NCI-H1436 treated with DMSO at 0.1 percent for 48 hours (cell line): ENCODE measurements at places on chromosomes 4 and X.

- no peak for DNase-seq
Observed at GRCh38 chr4:65661471-65661870, 8.8 kb downstream of the EPHA5 start.

DNA sequence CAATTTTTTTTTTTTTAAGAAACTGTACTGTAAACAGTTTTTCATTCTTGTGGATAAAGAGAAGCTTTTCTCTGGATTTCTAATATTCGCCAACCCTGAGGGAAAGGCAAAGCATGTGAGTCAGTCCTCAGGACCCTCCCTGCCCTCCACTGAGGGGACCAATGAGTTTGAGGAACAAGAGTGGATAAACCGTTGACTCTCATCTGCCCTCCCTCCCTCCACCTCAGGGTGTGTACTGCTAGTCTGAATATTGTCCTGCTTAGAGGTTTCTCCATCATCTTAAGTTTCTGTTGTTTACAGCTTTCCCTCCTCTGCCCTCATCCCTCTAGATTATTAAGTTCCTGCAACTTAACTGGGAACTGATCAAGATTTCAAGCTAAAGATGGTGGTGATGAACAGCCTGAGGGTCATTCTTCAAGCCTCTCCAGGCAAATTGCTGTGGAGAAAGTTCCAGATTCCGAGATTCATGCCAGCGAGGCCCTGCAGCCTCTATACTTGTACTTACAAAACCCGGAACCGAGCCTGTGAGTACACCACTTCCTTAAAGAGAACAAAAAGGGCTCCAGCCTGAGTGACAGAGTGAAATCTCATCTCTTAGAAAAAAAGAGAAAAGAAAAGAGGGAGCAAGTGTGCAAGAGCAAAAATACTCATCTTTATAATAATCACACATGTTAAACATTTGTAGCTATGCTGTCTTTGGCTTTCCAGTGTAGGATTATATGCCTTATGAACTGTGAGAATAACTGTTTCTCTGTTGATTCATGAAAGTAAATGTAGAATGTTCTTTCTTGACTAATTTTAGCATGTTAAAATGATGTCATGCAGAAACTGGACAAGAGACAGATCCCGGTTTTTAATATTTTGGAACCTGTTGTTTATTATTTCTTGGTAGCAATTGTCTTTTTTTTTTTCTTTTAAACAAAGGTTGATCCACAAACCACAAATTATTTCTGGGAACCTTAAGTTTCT is 11.9 kb downstream of the CA5B start:
- DNase-seq, result no peak

- no peak for DNase-seq
Observed at GRCh38 chrX:97529536-97530200, 646.0 kb downstream of the RPA4 start.

- DNase-seq, result no peak
Observed at GRCh38 chrX:108216405-108216804, 124.8 kb downstream of the ATG4A start.

- no peak for DNase-seq
Observed at GRCh38 chrX:39931529-39932282, 166.1 kb downstream of the BCOR start.

GRCh38 chr4:87193958-87194675 is 26.3 kb downstream of the KLHL8 start:
- DNase-seq, result no peak

GRCh38 chr4:106985830-106986229 is 50.3 kb downstream of the DKK2 start:
- no peak for DNase-seq

GRCh38 chr4:158005021-158005420 is 167.8 kb downstream of the GASK1B start:
- DNase-seq, result no peak

DNA sequence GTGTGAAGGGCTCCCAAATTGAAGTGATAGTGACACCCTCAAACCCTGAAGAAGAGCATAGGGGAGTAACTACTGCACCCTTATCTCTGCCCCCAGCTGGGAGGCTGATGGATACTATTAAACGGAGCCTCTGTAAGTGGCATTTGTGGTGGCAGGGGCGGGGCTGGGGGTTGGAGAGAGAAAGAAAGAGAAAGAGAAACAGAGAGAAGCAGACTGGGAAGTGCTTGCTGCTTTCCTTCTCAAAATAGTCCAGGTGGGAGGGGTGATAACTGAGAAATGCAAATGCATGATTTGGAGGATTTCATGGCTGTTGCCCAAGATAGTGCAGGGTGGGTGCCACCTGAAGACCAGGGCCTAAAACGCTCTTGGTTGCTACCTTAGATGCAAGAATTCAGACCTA is 253.5 kb upstream of the GATB start:
- DNase-seq, result no peak

DNA sequence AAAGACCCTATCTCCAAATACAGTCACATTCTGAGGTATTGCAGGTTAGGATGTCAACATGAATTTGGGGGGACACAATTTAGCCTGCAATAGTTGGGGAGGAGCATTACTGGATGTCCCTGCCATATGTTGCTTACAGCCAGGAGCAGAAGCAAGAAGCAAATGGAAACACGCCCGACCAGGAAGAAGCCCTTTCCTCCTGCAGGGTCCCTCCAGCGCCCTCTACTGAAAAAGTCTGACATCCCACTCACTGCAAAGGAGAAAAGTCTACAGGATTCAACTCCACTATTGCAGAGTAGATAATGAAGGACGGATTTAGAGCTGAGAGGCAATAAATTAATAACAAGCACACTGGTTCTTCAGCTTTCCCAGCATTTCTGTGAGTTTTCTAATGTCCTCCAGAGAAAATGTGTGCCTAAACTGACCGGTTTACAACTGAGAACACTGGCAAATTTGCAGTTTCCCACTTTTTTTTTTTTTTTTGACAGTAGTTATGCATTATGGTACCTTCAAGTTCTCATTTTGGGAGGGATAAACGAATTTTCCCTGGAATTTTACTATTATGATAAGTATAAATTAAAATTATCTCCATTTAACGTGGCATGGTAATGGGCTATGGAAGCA is 31.7 kb downstream of the COQ2 start:
- peak; percentile 22 for DNase-seq

GRCh38 chr4:75004755-75005668 is 72.1 kb downstream of the PARM1 start:
- DNase-seq, result no peak

- no peak for DNase-seq
Observed at GRCh38 chr4:22897520-22898108, 204.9 kb downstream of the GBA3 start.

- no peak for DNase-seq
Observed at GRCh38 chr4:183348706-183349659, 26.8 kb upstream of the CLDN24 start.

GRCh38 chrX:41275661-41276609 is 58.0 kb upstream of the DDX3X start:
- DNase-seq, result no peak

DNA sequence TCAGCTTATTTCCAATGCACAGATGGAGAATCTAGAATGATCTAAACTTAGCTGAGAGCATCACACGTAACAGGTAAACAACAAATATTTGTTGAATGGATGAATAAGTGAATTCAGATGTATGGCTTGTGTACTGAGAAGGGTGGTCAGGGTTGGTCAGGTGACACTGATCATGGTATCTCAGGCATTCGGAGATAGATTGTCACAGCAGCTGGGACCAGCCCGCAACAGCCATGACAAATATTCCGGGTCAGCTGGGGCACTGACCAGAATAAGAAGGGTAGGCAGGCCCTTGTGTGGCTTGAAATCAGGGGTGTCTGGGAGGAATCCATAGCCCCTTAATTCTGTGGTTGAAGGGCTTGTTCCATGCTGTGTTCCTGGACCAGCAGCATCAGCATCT is 159.4 kb upstream of the ARX start:
- DNase-seq, result no peak

- DNase-seq, result no peak
Observed at GRCh38 chrX:9037296-9037695, 3.4 kb upstream of the FAM9B start.

- DNase-seq, result no peak
Observed at GRCh38 chrX:41933546-41933945, 10.2 kb upstream of the CASK start.

- no peak for DNase-seq
Observed at GRCh38 chrX:24566240-24566639, 80.9 kb downstream of the PCYT1B start.

- no peak for DNase-seq
Observed at GRCh38 chr4:93957186-93957585, 128.6 kb downstream of the ATOH1 start.

GRCh38 chr4:8287343-8288280 is 18.1 kb downstream of the HTRA3 start:
- no peak for DNase-seq

DNA sequence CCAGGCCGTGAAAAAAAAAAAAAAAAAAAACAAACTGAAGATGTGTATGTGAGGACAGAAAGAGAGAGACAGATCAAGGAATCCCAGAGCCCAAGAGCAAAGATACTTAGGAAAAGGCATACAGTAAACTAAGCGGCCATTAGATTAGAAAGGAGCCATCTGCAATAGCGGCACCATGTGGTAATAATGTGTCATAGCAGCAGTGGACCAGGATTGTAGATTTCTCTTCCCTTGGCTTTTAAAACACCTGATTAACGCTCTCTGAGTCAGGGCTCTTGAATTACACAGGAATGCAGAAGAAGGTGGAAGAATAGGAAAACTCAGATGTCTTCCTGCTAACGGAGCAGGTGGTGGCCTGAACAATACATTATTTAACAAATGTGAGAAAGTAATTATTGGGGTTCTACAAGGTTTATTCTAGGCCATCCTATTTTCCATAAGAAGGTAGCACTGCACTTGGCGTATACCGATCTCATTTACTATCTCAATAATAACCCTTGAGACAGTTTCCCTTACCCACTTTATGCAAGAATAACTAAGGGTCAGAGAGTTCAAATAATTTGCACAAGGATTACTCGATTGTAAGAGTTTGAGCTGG is 182.7 kb downstream of the KCNIP4 start:
- DNase-seq, result no peak

GRCh38 chr4:169054879-169055278 is 44.8 kb upstream of the CBR4 start:
- no peak for DNase-seq

DNA sequence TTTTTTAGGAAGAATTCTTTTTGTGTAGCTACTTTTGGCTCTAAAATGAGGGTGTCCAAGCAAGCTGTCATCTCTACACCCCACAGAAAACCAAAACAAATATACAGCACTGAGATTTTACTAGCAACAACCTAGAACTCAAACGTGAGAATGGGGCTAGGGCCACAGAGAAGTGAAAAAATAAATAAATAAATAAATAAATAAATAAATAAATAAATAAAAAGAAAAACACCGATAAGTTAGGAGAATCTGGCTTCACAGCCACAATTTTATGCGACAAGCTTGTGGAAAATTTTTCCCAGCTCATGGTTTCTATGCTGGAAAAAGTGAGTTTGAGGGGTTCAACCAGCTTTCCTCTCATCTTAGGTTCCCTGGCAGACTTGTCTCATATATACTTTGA is 324.6 kb upstream of the TACR3 start:
- DNase-seq, result no peak

DNA sequence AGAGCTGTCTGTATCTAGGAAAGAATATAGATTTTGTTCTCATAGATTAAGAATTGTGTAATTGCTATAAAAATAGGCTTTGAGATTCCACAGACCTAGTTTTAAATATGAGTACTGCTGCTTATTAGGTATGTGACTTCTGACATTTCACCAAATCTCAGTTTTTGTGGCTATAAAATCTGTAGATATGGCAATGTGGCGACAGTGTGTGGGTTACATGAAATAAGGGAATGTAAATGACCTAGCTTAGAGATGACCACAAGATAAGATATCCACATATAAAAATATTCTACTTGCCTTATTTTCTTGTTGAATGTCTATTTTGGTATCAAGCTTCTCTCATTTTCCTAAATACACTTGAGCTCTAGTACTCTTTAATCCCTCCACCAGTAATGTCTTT is 193.8 kb downstream of the UNC5C start:
- DNase-seq, result no peak

DNA sequence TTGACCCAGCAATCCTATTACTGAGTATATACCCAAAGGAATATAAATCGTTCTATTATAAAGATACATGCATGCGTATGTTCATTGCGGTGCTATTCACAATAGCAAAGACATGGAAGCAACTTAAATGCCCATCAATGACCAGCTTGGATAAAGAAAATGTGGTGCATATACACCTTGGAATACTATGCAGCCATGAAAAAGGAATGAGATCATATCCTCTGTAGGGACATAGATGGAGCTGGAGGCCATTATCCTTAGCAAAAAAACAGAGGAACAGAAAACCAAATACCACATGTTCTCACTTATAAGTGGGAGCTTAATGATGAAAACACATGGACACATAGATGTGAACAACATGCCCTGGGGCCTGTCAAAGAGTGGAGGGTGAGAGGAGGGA is 124.1 kb upstream of the AFF2 start:
- no peak for DNase-seq

- no peak for DNase-seq
Observed at GRCh38 chr4:117479673-117480072, 394.3 kb upstream of the TRAM1L1 start.

DNA sequence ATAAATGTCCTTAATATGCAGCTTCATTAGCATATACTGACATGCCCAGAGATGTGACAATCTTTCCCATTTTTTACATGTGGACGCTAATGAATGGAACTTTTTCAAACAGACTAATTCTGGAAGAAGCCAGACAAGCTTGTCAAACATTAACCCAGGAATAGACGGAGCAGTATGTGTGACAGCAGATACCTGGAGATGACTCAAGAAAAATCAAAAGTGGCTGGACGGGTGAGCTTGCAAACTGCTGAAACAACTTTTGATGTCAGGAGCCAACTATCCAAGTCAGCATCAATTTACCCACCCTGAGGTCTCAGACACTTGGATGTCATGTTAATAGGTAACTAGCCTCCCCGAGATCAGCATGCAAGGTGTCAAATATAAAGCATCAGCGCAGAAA is 183.0 kb downstream of the PACRGL start:
- no peak for DNase-seq

DNA sequence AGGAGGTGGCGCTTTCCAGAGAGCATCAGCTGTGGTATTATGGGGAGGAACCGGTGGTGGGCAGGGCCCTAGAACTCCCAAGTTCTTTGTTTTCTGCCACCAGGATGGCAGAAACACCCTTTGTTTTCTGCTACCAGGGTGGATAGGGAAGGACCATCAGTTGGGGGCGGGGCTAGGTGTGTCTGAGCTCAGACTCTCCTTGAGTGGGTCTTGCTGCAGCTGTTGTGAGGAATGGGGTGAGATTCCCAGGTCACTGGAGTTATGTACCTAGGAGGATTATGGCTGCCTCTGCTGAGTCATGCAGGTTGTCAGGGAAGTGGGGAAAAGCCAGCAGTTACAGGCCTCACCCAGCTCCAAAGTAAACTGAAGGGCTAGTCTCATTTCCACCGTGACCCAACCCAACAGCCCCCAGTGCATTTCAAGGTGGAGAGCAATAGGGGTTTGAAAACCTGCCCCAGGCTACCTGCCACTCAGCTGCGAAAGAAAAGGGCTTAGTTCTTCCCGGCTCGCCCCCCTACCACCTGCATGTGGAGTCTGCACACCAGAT is 167.8 kb upstream of the FAM241A start:
- no peak for DNase-seq
